Mammary epithelial cell (primary cell): ENCODE measurements at places on chromosomes 11 and 22. TPM values are rescaled to one million over a fixed set of nuclear protein-coding genes. Genes with fewer than 3 reads are reported as not detected.

The CNTN5 gene
- not detected in 2 replicates for total RNA-seq

The PYGM gene
- 0.48 and 1.1 TPM in 2 replicates for total RNA-seq

The HEPHL1 gene
- 6.2 TPM for total RNA-seq

The CHKA gene
- total RNA-seq: 11.1 and 11.5 TPM in 2 replicates

The AP5B1 gene
- 14.5 TPM for total RNA-seq

The PARVG gene
- total RNA-seq: not detected

The IRAG1 gene
- 2.0 TPM for total RNA-seq

The KRTAP5-2 gene
- total RNA-seq: not detected in 2 replicates

The OR56A1 gene
- not detected in 2 replicates for total RNA-seq

The PHLDA2 gene
- total RNA-seq: 9.5 TPM

The GLB1L2 gene
- 1.0 TPM for total RNA-seq

The PGAP2 gene
- 33.7 and 36.4 TPM in 2 replicates for total RNA-seq

The MCM5 gene
- total RNA-seq: 12.0 TPM

The APOL5 gene
- not detected in 2 replicates for total RNA-seq

The CCDC116 gene
- total RNA-seq: 0.17 TPM

The TTC36 gene
- total RNA-seq: 2.3 TPM

The CHKB gene
- total RNA-seq: 52.0 and 54.4 TPM in 2 replicates

The SYT12 gene
- 26.3 TPM for total RNA-seq

The P4HA3 gene
- total RNA-seq: 0.17 TPM

The OLFML1 gene
- not detected in 2 replicates for total RNA-seq

The PDGFD gene
- total RNA-seq: 0.11 and 0.19 TPM in 2 replicates

The ANO5 gene
- not detected in 2 replicates for total RNA-seq

The ACR gene
- not detected in 2 replicates for total RNA-seq

The SYT8 gene
- total RNA-seq: 209 TPM

The OR2D2 gene
- 1.7 TPM for total RNA-seq

The OR52I1 gene
- not detected in 2 replicates for total RNA-seq

The TRIM29 gene
- total RNA-seq: 341 TPM

The PPFIBP2 gene
- 8.3 TPM for total RNA-seq

The OR8D1 gene
- total RNA-seq: not detected

The MN1 gene
- total RNA-seq: 1.5 TPM

The SPDYC gene
- not detected for total RNA-seq

The ROM1 gene
- total RNA-seq: 2.3 TPM

The ZBTB16 gene
- 1.6 and 1.9 TPM in 2 replicates for total RNA-seq

The FADS2 gene
- 54.0 and 222 TPM in 2 replicates for total RNA-seq

The CAPN1 gene
- total RNA-seq: 302 and 452 TPM in 2 replicates

The SYT13 gene
- total RNA-seq: 0.33 TPM

The MS4A14 gene
- not detected in 2 replicates for total RNA-seq

The BAD gene
- 51.9 and 54.9 TPM in 2 replicates for total RNA-seq

The GGTLC3 gene
- total RNA-seq: not detected

The FGF19 gene
- total RNA-seq: not detected

The DDX10 gene
- total RNA-seq: 32.1 and 39.6 TPM in 2 replicates

The SEC14L6 gene
- total RNA-seq: 0.33 TPM

The MPZL2 gene
- 82.5 TPM for total RNA-seq

The OR8G1 gene
- total RNA-seq: not detected

The MLC1 gene
- total RNA-seq: not detected in 2 replicates

The ELFN2 gene
- total RNA-seq: under 0.01 TPM

The RAG2 gene
- total RNA-seq: not detected

The MS4A4E gene
- not detected in 2 replicates for total RNA-seq

The RAB30 gene
- 8.7 and 10.6 TPM in 2 replicates for total RNA-seq

The GPHA2 gene
- total RNA-seq: not detected in 2 replicates

The OR10G4 gene
- not detected in 2 replicates for total RNA-seq

The SOX10 gene
- total RNA-seq: not detected in 2 replicates

The HTR3B gene
- total RNA-seq: not detected

The RIBC2 gene
- 0.17 TPM for total RNA-seq

The OR51I1 gene
- total RNA-seq: not detected

The HBD gene
- not detected in 2 replicates for total RNA-seq

The TRPC6 gene
- 0.13 and 0.16 TPM in 2 replicates for total RNA-seq
